Colonic mucosa (tissue), 4 donors: ENCODE measurements at places on chromosomes 5 and 9.

DNA sequence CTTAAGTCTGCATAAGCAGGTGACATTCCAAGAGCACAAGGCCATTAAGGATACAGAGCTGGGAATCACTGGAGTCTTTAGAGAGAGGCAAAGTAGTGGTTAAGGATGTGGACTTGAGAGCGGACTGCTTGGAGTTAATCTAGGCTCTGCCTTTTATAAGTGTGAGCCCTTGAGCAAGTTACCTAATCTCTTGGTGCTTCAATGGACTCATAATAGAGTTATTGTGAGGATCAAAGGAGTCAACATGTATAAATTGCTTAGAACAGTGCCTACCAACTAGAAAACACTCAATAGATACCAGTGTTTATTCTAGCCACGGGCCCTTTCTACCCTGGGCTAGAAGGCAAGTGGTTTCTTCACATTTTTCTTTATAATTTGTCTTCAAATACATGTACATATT is 819.4 kb downstream of the NR2F1-AS1 start:
- no peak for DNase-seq

GRCh38 chr9:21056931-21057330 is 20.8 kb downstream of the IFNB1 start:
- DNase-seq, result no peak

- no peak for DNase-seq
Observed at GRCh38 chr5:135069016-135069770, 35.2 kb upstream of the PITX1 start.

DNA sequence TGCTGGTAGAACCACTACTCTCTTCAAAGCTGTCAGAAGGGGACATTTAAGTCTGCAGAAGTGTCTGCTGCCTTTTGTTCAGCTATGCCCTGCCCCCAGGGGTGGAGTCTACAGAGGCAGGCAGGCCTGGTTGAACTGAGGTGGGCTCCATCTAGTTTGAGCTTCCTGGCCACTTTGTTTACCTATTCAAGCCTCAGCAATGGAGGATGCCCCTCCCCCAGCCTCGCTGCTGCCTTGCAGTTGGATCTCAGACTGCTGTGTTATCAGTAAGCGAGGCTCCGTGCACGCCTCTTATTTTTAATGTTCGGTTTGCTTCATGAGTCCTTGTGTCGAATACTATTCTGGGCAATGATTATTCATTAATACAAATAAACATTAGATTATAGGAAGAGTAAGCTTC is 3.1 kb upstream of the SLC27A6 start:
- no peak for DNase-seq

DNA sequence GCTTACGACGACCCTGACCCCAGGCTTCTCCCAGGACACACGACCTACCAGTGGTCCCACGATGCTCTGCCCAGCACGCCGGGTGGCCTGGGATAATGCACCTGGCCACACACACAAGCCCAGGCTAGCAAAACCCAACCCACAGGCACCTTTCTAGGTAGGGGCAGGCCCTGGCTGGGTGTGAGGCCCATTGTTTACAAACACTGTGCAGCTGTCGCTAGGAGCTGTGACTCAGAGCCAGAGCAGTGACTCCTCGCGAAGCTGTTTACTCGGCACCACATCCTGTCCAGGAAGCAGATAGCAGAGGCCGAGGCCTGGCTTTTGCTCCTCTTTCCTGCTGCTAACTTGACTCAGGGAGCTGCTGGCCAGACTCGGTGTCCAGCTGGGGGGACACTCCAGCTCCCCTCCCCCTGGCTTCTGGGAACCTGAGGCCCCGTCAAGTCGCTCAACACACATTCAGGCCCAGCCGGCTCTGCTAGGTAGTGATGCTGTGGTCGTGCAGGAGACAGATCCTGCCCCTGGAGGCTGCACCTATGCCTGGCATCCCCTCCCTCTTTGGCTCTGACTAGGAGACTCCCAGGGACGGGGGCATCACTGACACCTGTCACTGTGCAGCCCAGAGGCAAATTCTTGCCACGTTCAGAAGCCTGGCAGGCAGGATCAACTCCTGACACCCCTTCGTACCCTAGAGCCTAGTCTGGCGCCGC is 12.8 kb upstream of the RALGDS start:
- DNase-seq, result peak; percentile 94

GRCh38 chr9:90854637-90855175 is 53.1 kb downstream of the SYK start:
- DNase-seq, result no peak

GRCh38 chr5:96747720-96748119 is 60.0 kb downstream of the ERAP1 start:
- DNase-seq, result peak; percentile 31

- DNase-seq, result no peak
Observed at GRCh38 chr9:20854444-20854843, 170.4 kb downstream of the FOCAD start.

GRCh38 chr9:77710965-77711648 is 63.0 kb upstream of the GNA14 start:
- no peak for DNase-seq

DNA sequence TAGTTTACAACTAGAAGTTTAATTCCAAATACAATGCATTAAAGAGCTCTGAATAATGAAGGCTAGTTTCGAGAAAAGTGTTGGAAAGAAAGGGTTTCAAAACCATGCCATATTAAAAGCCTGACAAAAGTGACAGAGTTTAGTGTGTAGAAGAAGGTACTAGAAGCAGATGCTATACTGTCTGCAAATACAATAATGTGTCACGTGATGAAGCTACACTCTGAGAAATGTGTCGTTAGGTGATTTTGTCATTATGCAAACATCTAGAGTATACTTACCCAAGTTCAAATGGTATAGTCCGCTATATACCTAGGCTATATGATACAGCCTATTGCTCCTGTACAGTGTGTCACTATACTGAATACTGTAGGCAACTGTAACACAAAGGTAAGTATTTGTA is 494.1 kb downstream of the TLE1 start:
- DNase-seq, result no peak

DNA sequence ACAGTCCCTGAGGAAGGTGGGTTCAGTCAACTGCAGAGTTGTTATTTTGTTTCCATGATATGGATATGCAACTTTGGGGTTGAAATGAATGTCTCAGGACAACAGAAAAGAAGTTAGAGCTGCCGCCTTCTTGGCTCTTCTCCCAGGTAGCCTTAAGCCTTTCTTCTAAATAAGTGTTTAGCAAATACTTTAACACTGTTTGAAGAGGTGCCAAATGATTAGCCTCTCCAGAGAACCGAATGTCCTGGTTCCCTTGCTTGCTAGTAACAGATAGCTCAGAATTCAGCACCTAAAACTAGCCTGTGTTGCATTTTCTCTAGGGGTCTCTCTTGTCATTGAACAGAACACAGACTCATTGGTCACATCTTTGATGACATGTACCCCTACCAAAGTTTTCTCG is 127.7 kb upstream of the PIK3R1 start:
- no peak for DNase-seq
